CD4-positive, alpha-beta T cell (primary cell): ENCODE measurements at places on chromosomes 6 and 20. TPM values are rescaled to one million over a fixed set of nuclear protein-coding genes. Genes with fewer than 3 reads are reported as not detected.

Gene FAM162B
- not detected for total RNA-seq

Gene CCDC167
- 7.3 TPM for total RNA-seq

Gene GABRR2
- total RNA-seq = 0.47 TPM

Gene CD24
- total RNA-seq = not detected

Gene CALHM6
- 3.0 TPM for total RNA-seq

GRCh38 chr6:78639111-78640110 lies 227.9 kb upstream of the IRAK1BP1 start:
- H3K4me1 ChIP-seq = no peaks in the 10 kb centered on the region
- DNase-seq = no peak
- H3K27ac ChIP-seq = no peak overlapping the region
- no peak overlapping the region for H3K4me3 ChIP-seq

- no peaks in the 10 kb centered on the region for H3K36me3 ChIP-seq
- no peak overlapping the region for H3K4me3 ChIP-seq
- no peak for DNase-seq
- H3K27ac ChIP-seq = no peak overlapping the region
Measured at GRCh38 chr6:3804964-3805363, 44.2 kb upstream of the FAM50B start.

DNA sequence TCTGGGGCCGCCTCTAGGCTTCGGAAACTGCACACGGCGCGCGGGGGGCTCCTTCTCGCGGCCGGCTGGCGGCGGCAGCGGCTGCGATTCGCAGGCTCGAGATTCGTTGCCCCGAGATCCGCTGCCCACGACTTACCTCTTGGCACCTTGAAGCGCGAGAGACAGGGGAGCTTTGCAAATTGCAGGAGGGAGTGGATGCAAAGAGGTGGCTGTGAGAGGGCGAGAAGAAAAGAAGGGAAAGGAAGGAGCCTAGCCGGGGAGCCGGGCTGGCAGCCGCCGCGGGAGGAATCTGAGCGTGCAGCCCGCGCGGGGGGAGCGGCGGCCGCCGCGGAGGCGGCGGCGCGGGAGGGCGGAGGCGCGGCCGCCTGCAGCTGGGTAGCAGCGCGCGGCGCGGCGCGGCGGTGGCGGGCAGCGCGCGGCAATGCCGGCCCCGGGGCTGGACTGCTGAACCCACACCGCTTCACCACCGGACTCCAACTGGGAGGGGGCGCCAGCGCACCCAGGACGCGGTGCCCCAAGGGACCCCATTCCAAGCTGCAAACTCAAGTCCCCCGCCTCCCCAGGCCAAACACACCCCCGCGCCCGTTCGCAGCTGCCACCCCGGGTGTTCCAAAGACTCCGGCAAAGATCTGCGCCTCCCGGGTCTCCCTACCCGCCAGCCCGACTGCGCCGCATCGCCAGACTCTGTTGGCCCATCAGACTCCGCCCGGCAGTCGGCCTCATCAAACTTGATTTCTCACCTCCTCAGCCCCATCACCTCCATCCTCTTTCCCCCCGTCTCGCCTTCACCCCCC lies 44.2 kb upstream of the SUPT3H start:
- H3K4me1 ChIP-seq = peaks cover 49% of the 10 kb centered on the region
- H3K4me3 ChIP-seq = peak overlapping the region; percentile 94
- H3K36me3 ChIP-seq = no peaks in the 10 kb centered on the region
- H3K27ac ChIP-seq = peak overlapping the region; percentile 34
- peak; percentile 52 for DNase-seq
- peaks cover 31% of the 10 kb centered on the region for H3K27me3 ChIP-seq

- H3K4me3 ChIP-seq = no peak overlapping the region
- H3K27ac ChIP-seq = no peak overlapping the region
- peaks cover 6% of the 10 kb centered on the region for H3K36me3 ChIP-seq
- no peaks in the 10 kb centered on the region for H3K27me3 ChIP-seq
- no peak for DNase-seq
Measured at GRCh38 chr6:111367393-111368088, 115.5 kb downstream of the REV3L start.

- peaks cover 8% of the 10 kb centered on the region for H3K36me3 ChIP-seq
- H3K4me1 ChIP-seq = no peaks in the 10 kb centered on the region
- H3K27ac ChIP-seq = no peak overlapping the region
- no peak for DNase-seq
Measured at GRCh38 chr20:20399531-20400500, 31.9 kb downstream of the INSM1 start.

DNA sequence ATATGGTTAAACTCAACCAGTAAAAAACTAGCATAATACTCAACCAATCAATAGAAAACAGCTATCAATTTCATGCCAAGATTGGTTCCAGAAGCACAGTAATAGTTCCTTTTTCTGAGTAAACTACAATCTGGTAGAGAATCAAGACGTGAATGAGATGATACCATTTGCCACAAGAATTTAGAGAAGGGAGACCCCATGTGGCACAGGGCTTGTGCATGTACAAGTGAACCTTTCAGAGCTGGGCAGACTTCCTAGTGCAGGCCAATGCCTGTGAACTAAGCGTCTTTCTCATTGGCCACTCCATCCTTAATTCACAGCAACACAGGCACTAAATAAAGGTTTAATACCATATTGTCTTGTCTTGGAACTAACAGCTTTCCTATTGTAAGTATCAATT lies 213.5 kb downstream of the RFPL4B start:
- no peaks in the 10 kb centered on the region for H3K27me3 ChIP-seq
- H3K4me3 ChIP-seq = no peak overlapping the region
- H3K36me3 ChIP-seq = no peaks in the 10 kb centered on the region
- no peak overlapping the region for H3K27ac ChIP-seq
- H3K4me1 ChIP-seq = no peaks in the 10 kb centered on the region
- DNase-seq = no peak

GRCh38 chr6:14412026-14412425 lies 294.5 kb downstream of the CD83 start:
- no peaks in the 10 kb centered on the region for H3K4me1 ChIP-seq
- no peak overlapping the region for H3K4me3 ChIP-seq
- no peak for DNase-seq
- H3K27ac ChIP-seq = no peak overlapping the region
- H3K27me3 ChIP-seq = no peaks in the 10 kb centered on the region
- no peaks in the 10 kb centered on the region for H3K36me3 ChIP-seq

- no peaks in the 10 kb centered on the region for H3K36me3 ChIP-seq
- DNase-seq = no peak
- H3K27me3 ChIP-seq = no peaks in the 10 kb centered on the region
- no peak overlapping the region for H3K27ac ChIP-seq
- no peaks in the 10 kb centered on the region for H3K4me1 ChIP-seq
- no peak overlapping the region for H3K4me3 ChIP-seq
Measured at GRCh38 chr20:10763112-10763511, 89.3 kb upstream of the JAG1 start.

DNA sequence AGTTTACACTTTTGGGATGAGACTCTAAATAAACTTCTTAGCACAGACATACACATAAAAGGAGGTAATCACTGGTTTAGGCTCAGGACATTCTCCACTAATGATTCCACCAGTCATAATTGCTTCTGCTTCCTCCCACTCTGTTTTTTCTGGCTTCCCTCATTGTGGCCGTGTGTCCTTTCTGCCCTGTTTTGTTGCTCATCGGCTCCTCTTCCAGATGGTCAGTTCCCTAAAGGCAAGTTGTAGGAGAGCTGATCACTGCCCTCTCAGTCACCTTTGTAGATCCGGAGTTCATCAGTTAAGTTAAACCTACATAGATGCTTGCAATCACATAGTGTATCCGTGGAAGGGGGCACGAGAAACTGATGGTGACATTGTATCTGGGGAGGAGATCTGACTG lies 200.5 kb upstream of the ARG1 start:
- no peak for DNase-seq
- no peaks in the 10 kb centered on the region for H3K27me3 ChIP-seq
- peaks cover 5% of the 10 kb centered on the region for H3K36me3 ChIP-seq
- H3K4me3 ChIP-seq = no peak overlapping the region
- no peak overlapping the region for H3K27ac ChIP-seq

GRCh38 chr20:13455713-13456112 lies 183.0 kb downstream of the TASP1 start:
- DNase-seq = no peak
- H3K27ac ChIP-seq = no peak overlapping the region
- no peaks in the 10 kb centered on the region for H3K27me3 ChIP-seq
- H3K36me3 ChIP-seq = no peaks in the 10 kb centered on the region
- no peak overlapping the region for H3K4me3 ChIP-seq

- no peaks in the 10 kb centered on the region for H3K27me3 ChIP-seq
- no peaks in the 10 kb centered on the region for H3K36me3 ChIP-seq
- H3K4me3 ChIP-seq = no peak overlapping the region
- no peak for DNase-seq
- no peak overlapping the region for H3K27ac ChIP-seq
Measured at GRCh38 chr20:11929947-11930346, 12.3 kb downstream of the BTBD3 start.

DNA sequence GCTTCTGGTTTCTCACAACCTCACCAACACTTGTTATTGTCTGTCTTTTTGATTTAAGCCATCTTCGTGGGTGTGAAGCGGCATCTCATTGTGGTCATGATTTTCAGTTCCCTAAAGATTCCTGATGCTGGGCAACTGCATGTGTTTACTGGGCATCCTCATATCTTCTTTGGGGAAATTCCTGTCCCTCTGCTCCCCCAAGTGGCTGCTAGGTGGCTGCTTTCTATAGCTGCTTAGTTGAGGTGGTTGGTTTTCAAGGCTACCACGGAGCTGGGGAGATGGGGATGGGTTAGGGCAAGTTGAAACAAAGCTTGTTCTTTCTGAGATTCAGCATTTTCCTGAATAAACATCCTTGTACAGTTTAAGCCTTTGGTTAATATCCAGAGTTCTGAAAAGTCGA lies 403.9 kb upstream of the SULF2 start:
- no peaks in the 10 kb centered on the region for H3K4me1 ChIP-seq
- no peak overlapping the region for H3K27ac ChIP-seq
- H3K27me3 ChIP-seq = no peaks in the 10 kb centered on the region
- H3K36me3 ChIP-seq = no peaks in the 10 kb centered on the region
- H3K4me3 ChIP-seq = no peak overlapping the region

- no peaks in the 10 kb centered on the region for H3K4me1 ChIP-seq
- H3K36me3 ChIP-seq = no peaks in the 10 kb centered on the region
- no peak overlapping the region for H3K4me3 ChIP-seq
- DNase-seq = no peak
- H3K27ac ChIP-seq = no peak overlapping the region
- no peaks in the 10 kb centered on the region for H3K27me3 ChIP-seq
Measured at GRCh38 chr6:76852776-76853175, 610.5 kb downstream of the HTR1B start.

DNA sequence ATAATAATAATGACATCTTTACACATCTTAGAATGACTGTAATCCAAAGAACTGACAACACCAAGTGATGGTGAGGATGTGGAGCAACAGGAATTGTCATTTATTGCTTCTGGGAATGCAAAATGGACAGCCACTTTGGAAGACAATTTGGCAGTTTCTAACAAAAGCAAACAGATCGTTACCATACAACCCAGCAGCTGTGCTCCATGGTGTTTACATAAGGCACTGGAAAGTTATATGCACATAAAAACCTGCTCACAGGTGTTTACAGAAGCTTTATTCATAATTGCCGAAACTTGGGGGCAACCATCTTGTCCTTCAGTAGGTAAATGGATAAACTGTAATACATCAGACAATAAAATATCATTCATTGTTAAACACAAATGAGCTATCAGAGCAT lies 18.3 kb upstream of the ASF1A start:
- no peak overlapping the region for H3K27ac ChIP-seq
- no peak overlapping the region for H3K4me3 ChIP-seq
- DNase-seq = no peak
- H3K4me1 ChIP-seq = peaks cover 3% of the 10 kb centered on the region
- H3K27me3 ChIP-seq = no peaks in the 10 kb centered on the region

DNA sequence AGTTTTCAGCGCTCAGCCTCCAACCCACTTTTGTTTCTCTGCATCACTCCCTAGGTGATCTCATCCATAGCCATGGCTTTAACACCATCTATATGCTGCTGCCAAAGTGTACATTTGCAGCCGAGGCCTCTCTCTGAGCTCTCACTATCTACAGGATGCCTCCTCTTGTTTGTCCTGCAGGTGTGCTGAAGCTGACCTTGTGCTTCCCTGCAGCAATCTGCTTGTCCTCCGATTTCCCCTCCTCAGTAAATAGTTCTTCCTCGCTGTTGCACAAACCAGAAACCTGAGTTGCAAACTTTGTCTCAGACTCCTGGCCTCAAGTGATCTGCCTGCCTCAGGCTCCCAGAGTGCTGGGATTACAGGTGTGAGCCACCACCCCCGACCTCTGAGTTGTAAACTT lies 3.7 kb upstream of the TXNDC5 start:
- DNase-seq = no peak
- H3K27me3 ChIP-seq = peaks cover 10% of the 10 kb centered on the region
- H3K27ac ChIP-seq = no peak overlapping the region

DNA sequence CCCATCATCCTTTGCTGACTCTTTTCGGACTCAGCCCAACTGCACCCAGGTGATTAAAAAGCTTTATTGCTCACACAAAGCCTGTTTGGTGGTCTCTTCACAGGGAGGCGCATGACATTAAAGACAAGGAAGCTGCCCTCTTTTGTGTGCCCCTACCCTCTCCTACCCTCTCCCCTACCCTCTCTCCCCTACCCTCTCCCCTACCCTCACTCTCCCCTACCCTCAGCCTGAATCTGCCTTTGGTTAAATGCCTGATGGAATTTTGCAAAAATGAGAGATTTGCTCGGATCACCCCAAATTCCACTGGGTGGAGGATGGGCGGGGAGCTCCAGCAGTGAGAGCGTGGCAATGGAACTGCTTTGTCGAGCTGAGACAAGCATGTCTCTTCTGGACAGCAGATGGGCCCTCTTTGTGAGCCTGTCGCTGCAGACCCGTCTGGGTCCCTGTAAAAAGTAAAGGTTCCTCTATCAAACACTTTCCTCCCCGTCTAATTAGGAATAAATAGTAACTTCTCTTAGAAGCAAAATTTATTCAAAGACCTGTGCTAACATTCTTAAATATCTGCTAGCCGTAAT lies 76.4 kb upstream of the MLN start:
- no peak overlapping the region for H3K4me3 ChIP-seq
- H3K27ac ChIP-seq = no peak overlapping the region
- no peak for DNase-seq

- H3K4me1 ChIP-seq = peaks cover 56% of the 10 kb centered on the region
- no peaks in the 10 kb centered on the region for H3K27me3 ChIP-seq
- peak within 1 kb of the TSS; percentile 64 for H3K27ac ChIP-seq
- peaks cover 7% of the 10 kb centered on the region for H3K36me3 ChIP-seq
Measured at GRCh38 chr20:36645998-36646397, at the start of gene SLA2. Gene SLA2 (minus strand): TSS chr20:36646196. CDS start chr20:36641335, 4,861 bp downstream.

DNA sequence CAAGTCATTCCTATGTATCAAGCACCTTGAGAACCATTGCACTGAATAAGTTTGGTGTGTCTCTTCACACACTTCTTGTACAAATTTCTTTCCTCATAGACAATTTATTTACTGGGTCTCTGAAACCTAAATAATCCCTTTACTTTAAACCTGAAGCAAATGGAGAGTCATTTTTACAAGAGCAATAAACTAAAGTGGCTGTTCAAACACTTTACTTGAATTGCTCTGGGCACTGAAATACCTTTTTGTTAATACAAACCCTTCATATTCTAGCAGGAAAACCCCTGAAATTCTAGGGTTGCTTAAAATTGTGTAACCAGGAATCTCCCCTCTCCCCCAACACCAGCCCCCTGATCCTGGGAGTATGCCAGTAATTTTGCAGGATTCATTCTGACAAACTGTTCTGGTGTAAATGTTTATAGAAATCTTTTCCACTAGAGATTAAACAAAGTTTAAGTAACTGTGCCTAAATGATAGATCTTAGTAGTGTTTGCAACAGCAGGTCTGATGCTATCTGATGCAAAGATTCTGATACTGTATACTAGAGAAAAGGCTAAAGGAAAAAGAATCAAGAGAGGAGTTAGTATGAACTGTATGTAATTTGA lies 13.4 kb downstream of the RSPO3 start:
- H3K27ac ChIP-seq = no peak overlapping the region
- DNase-seq = no peak
- H3K27me3 ChIP-seq = no peaks in the 10 kb centered on the region
- no peaks in the 10 kb centered on the region for H3K4me1 ChIP-seq
- no peaks in the 10 kb centered on the region for H3K36me3 ChIP-seq
